RPMI7951 (cell line): ENCODE measurements at places on chromosomes 16 and 17. TPM values are rescaled to one million over a fixed set of nuclear protein-coding genes. Genes with fewer than 3 reads are reported as not detected.

GRCh38 chr16:7744546-7745264 lies 412.1 kb downstream of the RBFOX1 start:
- no peak for DNase-seq

GRCh38 chr16:52773026-52773425 lies 226.1 kb upstream of the TOX3 start:
- no peak for DNase-seq

- no peak for DNase-seq
These were observed 16.0 kb upstream of the WIPF2 start for GRCh38 chr17:40203131-40203530.

GAS7 gene
- total RNA-seq, result 18.1 and 20.3 TPM in 2 replicates

MKS1 gene
- 8.8 and 15.7 TPM in 2 replicates for total RNA-seq
